ENCODE measurements at places on chromosomes 5 and 9.

GRCh38 chr5:140432916-140433315 lies 31.3 kb downstream of the ANKHD1 start:
- peaks cover 14% of the 10 kb centered on the region for H3K36me3 ChIP-seq
- no peaks in the 10 kb centered on the region for H3K4me1 ChIP-seq
- no peak for DNase-seq

DNA sequence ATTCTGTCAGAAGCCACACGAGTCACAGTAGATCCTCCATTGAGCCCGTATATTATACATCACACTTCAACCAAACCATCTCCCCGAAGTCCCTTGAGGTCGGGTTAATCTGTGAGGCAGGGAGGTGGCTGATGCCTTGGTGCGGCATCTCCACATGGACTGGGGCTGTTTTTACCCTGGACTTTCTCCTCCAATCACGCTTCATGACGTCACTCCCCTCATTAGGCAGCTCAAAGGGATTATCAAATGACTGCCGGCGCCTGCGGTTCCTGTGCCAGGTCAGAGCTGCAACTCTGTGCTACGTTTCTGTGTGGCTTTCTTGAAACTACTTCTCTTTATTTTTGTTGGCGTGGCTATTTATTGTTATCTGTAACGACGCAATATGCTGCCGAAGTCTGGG lies 53.7 kb downstream of the TMOD1 start:
- DNase-seq: peak; percentile 50
- no peaks in the 10 kb centered on the region for H3K27me3 ChIP-seq
- peak overlapping the region; percentile 98 for H3K27ac ChIP-seq
- peaks cover 13% of the 10 kb centered on the region for H3K36me3 ChIP-seq

GRCh38 chr9:16236311-16236710 lies 634.2 kb downstream of the BNC2 start:
- DNase-seq: no peak
- no peaks in the 10 kb centered on the region for H3K36me3 ChIP-seq
- H3K4me3 ChIP-seq: no peak overlapping the region

- H3K4me3 ChIP-seq: no peak overlapping the region
- no peak overlapping the region for H3K27ac ChIP-seq
- no peaks in the 10 kb centered on the region for H3K36me3 ChIP-seq
- H3K27me3 ChIP-seq: no peaks in the 10 kb centered on the region
- no peaks in the 10 kb centered on the region for H3K4me1 ChIP-seq
- DNase-seq: no peak
Measured at GRCh38 chr5:145375521-145375920, 459.6 kb downstream of the PRELID2 start.

DNA sequence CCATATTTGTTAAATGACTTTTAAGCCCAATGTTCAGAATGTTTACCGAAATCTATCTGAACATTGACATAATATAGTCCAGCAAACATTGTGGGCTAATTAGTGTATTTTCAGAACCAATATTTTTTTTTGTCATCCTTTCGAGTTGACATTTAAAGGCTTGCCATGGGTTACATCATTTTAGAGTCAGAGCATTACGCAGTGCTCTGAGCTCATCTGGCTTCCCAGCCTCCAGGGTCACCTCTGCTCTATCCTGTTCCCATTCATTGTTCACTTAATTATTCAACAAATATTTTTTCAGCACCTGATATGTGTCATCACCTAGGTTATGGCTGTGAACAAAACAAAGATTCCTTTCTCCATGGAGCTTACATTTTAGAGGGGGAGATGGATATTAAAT lies 80.2 kb downstream of the SREK1 start:
- no peaks in the 10 kb centered on the region for H3K36me3 ChIP-seq
- H3K27ac ChIP-seq: no peak overlapping the region
- H3K27me3 ChIP-seq: no peaks in the 10 kb centered on the region

GRCh38 chr5:151002250-151002649 lies 18.1 kb upstream of the GPX3 start:
- no peaks in the 10 kb centered on the region for H3K36me3 ChIP-seq
- H3K27ac ChIP-seq: no peak overlapping the region
- no peak for DNase-seq
- no peak overlapping the region for H3K4me3 ChIP-seq
- H3K27me3 ChIP-seq: no peaks in the 10 kb centered on the region
- no peaks in the 10 kb centered on the region for H3K4me1 ChIP-seq

DNA sequence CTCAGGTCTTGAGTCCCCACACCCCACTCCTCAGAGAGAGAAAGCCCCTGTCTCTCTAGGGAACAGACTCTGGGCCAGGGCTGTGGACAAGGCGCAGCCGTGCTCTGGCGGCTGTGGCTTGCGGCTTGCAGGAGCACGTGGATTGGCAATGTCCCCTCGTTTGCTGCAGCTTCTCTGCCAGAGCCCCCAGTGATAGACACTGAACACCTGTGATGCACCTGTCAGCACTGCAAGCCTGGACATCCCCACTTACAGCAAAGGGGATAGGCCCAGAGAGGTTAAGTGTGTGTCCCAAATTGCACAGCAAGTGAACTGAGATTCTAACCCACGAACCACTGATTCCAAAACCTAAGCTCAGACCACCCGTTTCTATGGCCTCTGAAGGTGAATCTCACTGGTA lies 7.0 kb downstream of the GFI1B start:
- no peaks in the 10 kb centered on the region for H3K36me3 ChIP-seq
- H3K4me1 ChIP-seq: no peaks in the 10 kb centered on the region
- H3K27ac ChIP-seq: no peak overlapping the region
- no peak for DNase-seq
- no peak overlapping the region for H3K4me3 ChIP-seq

Measured in ascending aorta (tissue), 2 donors.